ENCODE measurements at places on chromosomes 11 and 22.
A peak's percentile ranks its signal among the peaks of the same experiment; 100 is the strongest.

GRCh38 chr11:61168800-61169199, 7.6 kb upstream of the VPS37C start:
- no peak for DNase-seq

GRCh38 chr11:22049276-22049675, 143.6 kb upstream of the ANO5 start:
- no peak for DNase-seq

- DNase-seq: no peak
These were observed 5.2 kb upstream of the OAF start for GRCh38 chr11:120205596-120206161.

GRCh38 chr11:824292-824880, 3.3 kb upstream of the CRACR2B start:
- no peak for DNase-seq

- DNase-seq: peak; percentile 67
These were observed at the start of gene ZNF70 for GRCh38 chr22:23750714-23751440. TSS of gene ZNF70 (minus strand) at chr22:23751112. CDS start at chr22:23745140, 5,972 bp downstream.

DNA sequence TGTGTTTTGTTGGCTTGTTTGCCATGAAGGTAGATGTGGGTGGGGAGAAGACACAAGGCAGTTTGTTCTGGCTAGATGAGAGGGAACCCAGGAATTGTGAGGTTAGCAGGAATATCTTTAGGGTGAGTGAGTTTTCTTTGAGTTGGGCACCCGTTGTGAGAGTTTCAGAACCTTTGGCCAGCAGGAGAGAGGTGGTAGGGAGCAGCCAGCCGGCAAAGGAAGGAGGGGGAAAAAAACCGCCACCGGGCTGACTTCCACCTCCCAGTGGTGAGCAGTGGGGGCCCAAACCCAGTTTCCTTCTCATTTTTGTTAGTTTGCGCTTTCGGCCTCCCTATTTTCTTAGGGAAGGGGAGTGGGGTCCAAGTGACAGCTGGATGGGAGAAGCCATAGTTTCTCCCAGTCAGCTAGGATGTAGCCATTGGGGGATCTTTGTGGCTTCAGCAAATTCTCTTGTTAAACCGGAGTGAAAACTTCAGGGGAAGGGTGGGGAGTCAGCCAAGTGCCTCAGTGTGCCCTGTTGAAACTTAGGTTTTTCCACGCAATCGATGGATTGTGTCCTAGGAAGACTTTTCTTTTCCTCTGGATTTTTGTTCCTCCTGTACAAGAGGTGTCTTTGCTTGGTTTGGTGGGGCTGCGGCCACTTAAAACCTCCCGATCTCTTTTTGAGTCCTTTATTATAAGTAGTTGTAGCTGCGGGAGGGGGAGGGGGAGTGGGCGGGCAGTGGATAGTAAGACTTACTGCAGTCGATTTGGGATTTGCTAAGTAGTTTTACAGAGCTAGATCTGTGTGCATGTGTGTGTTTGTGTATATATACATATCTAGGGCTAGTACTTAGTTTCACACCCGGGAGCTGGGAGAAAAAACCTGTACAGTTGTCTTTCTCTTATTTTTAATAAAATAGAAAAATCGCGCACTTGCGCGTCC, 1.1 kb upstream of the GCAT start:
- DNase-seq: no peak

DNA sequence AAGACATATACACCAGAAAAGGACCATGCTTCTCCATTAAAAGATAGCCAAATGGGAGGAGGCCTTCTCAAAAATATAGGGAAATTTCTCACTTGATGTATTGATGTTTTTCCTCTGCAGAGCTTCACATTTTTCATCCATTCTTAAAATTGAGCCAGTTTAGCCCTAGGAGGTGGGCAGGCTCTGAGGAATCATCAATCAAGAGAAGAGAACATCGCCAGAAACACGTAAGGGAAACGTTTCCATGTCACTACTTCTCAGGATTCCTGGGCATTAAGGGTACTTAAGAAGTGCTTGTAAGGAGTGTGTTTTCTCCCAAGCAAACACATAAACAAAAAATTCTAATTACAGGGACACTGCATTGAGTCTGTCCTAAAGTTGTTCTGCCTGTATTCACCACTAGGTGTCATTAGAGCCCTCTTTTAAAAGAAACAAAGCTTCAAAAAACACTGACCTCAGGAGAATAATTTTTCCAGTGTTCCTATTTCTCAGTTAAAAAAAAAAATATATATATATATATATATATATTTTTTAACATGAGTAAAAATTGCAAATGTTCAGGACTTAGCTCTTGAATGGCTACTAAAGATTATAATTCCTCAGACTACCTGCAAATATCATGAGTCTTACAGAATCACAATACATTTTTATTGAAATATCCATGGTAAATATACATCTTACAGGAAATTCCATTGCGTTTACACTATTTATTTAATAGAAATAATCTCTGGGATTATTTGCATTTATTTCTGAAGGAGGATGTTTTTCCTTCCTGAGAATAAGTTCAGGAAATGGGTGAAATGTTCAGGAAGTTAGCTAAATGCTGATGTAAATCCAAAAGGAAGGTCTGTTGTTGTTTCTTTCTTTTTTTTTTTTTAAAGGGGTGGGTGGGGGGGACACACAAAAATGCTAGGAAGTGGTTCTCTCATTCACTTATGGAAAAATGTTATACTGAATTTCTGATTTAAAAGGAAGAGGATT, 16.0 kb downstream of the FZD4 start:
- no peak for DNase-seq

- no peak for DNase-seq
These were observed 43.9 kb upstream of the ACCSL start for GRCh38 chr11:44003736-44004451.

- peak; percentile 32 for DNase-seq
These were observed 7.9 kb downstream of the SFI1 start for GRCh38 chr22:31504282-31504681.

GRCh38 chr11:125100136-125100535, 11.3 kb downstream of the TMEM218 start:
- no peak for DNase-seq

DNA sequence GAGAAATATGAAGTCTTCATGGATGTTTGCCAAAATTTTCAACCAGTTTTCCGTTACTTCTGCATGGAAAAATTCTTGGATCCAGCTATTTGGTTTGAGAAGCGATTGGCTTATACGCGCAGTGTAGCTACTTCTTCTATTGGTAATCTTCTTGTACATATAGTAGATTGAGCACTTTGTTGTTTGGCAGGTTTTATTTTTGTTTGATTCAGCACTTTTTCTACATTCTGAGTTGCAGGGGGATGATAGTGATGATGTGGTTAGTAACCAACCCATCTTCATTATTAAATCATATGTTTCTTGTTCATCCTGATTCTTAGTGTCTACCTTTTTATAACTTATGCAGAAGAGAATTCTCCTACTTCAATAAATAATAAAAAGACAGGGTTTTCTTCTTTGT, 121.6 kb downstream of the C11orf65 start:
- no peak for DNase-seq

GRCh38 chr11:78542007-78542406, 32.7 kb downstream of the NARS2 start:
- no peak for DNase-seq

DNA sequence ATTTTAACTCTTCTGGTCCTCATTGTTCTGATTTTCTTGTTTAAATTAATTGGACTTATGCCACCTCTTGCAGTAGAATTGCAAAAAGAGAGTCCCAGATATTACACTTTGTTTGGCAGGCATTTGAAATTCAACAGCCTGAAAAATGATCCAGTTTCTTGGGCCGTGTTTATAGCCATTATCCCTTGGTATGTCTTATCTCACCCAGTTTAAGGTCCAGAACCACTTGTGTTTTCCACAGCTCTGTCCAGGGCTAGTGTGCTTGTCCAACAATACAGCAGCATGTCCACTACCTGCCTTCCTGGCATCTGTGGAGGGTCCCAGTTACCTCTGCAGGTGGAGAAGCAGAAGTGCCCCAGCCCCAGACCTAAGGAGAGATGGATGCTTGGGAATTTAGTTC, 397.4 kb downstream of the SOX6 start:
- no peak for DNase-seq
